SK-N-DZ (cell line): ENCODE measurements at places on chromosomes 3 and 15.

DNA sequence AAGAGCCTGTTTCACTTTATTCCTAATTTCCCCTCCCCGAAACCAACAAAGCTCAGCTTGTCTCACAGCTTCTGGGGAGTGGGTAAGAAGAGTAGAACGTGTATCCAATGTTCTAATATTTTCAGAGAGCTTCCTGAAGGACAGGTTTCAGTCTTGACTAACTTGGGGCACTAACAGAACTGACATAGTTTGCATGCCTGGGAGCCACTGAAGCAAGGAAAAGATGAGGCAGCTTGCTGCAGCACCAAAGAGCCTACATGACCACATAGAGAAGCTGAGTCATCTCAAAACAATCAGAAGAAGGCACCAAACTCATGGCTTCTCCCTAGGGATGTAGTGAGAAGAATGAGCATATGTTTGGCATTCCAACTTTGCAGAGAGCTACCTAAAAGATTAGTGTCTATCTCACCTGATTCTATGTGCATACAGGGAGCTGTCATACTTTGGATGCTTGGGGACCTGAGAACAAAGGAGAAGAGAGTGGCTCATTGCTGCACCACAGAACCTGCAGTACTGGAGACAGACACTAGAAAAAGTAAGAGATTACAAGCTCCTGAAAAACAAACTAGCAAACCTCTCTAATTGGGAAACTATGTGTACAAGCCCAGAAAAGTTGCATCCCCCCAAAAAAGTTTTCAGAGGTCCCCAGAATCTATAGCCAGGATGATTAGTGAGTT, 86.9 kb downstream of the DCLK3 start:
- no peak for DNase-seq

DNA sequence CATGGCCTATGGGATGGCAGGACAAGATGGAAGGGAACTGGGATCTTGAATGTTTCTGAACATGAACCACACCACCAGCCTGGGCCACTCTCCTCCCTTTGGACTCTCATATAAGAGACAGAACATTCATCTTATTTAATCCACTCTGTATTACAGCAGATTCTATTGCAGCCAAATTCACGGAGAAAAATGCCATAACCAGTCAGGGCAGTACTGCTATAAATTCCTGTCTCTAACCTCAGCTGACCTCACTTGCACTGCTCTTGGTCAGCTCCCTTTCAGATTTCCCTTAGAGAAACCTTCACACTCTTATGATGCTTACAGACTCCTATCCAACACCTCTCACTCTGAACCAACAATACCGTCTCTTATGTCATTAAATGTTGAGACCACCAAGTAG, 101.4 kb downstream of the RYK start:
- DNase-seq = no peak

DNA sequence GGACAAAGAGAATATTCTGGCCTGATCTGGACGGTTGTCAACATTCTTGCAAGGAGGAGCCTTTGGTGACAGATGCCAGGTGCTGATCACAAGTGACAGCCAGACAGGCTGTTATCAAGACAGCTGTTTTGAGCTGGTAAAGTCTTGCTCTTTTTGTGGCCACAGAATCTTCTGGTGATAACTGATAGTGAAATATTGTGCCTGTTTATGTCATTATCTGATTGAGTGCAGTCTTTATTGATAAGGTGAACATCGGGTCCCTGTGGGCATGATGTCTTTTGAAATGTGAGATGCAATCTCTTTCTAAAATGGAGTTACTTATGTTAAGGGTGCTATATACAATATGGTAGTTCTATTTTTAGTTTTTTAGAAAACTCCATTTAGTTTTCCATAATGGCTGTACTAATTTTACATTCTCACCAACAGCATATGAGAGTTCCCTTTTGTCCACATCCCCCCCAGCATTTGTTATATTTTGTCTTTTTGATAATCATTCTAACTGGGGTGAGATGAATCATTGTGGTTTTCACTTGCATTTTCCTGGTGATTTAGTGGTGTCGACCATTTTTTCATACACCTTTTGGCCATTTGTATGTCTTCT, 10.7 kb downstream of the CEP63 start:
- peak; percentile 96 for DNase-seq

DNA sequence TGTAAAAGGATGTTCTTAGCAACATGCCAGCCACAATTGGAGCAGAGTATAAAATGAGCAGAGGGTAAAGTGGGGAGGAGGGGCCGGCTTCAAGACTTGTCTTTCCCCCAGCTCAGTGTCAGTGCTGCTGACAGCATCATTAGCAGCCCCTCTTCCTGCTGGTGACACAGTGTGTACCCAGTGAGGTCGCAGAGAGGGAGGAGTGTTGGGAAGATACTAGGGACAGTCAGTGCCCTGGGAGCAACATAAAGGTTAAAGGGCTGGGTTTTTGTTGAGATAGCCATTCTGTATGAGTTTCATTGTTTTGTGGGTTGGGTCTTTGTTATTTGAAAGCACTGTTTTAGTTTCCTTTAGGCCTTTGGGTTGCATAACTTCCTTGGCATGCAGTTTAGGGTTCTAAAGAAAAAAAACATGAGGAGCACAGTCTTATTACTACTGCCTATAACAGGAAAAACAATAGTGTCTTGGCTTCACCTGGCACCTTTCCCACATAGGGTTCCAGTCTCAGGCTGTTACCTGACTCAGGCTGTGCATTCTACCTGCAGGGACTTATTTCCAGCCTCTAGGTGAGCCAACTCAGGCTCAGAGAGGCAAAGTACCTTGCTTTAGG, 94.1 kb upstream of the SKOR1 start:
- DNase-seq = no peak

- no peak for DNase-seq
These were observed 78.7 kb downstream of the KLF13 start for GRCh38 chr15:31405200-31405920.

GRCh38 chr3:143850877-143851276, 2.6 kb upstream of the SLC9A9 start:
- DNase-seq = no peak

- no peak for DNase-seq
These were observed 62.5 kb downstream of the MYO5A start for GRCh38 chr15:52466134-52466701.

DNA sequence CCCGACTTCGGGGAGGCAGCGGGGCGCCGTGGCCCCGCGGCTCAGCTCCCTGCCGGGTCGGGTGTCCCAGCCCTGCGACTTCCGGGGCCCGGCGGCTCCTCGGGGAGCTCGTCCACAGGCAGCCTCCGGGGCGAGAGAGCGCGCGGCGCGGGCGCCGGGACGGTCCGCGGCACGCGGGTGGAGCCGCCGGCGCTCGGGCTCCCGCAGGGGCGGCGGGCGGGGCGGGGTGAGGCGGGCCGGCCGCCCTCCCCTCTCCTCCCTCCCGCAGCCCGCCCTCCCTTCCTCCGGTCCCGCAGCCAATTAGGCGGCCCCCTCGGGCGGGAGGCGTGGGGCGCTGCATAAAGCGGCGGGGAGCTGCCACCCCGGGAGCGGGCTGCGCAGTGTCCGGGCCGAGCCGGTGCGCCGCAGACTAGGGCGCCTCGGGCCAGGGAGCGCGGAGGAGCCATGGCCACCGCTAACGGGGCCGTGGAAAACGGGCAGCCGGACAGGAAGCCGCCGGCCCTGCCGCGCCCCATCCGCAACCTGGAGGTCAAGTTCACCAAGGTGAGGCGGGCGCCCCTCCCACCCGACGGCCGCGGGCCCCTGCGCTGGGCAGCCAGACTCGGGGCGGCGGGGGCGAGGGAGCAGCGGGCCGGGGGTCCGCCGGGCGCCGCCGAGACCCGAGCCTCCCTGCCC, at the start of gene ALDH1A3:
Gene ALDH1A3 (plus strand): TSS at position 368 of the 675 bp plus-strand sequence. CDS start 77 bp downstream, at position 445.
- DNase-seq = no peak

- no peak for DNase-seq
These were observed 20.4 kb upstream of the RIOX2 start for GRCh38 chr3:97992547-97993173.

DNA sequence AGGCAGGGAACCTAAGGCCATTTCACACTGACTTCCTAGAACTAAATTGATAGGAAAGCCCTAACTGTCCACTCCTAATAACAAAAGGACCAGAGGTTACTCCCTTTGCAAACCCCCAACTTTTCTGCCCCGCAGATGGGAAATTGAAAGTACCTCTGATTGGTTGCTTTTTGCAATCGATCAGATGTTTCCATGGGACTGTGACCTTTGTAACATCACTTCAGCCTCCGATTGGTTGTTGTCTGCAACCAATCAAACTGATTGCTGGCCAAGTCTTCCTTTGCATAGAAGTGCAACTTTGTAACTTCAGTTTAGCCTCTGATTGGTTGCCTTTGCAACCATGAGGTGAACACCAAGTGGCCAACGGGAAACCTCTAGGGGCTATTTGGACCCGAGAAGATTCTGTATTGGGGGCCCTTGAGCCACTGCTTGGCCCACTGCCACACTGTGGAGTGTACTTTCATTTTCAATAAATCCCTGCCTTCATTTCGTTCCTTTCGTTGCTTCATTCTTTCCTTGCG, 11.3 kb upstream of the KNL1 start:
- no peak for DNase-seq

DNA sequence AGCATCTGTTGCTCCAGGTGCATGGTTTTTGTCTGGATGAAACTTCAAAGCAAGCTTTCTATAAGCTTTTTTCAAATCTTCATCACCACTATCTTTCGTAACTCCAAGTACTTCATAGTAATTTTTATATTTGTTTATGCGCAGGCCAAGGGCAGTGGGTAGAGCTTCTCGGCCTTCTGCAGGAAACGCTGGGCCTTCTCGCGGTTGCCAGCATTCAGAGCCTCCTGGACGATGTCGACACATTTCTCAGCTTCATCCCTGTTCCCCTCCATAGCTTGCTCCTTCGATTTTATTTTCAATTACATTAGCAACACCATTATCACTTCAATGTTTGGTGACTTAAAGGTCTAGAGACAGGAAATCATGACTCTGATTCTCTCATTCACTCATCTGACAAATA, 20.2 kb downstream of the DENND4A start:
- DNase-seq = no peak

DNA sequence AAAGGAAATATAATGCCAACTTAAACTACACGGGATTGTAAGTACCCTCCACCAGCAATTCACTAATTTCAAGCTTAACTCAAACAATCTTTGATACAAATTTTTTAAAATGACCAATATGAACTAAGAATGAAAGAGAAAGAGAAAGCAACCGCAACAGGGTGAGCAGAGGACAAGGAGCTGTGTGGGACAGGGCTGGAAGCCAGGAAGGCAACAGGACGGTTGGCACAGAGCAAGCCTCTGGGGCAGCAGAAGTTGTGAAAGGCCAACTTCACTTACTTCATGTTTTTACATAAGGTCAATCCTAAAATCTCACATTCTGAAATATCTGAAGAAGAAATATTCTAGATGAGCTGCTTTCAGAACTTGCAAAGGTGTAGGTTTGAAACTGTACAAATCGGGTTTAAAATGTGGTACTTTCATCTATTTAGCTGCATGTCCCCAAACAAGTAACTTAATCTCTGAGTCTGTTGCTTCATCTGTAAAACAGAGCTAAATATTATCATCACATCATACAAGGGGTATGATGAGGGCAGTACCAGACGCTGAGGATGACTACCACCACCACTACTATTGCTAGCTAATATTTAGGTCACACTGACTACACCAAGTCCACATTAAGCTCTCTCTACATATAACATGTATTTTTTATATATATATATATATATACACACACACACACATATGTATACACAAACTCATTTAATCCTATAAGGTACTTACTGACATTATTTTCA, 101.7 kb downstream of the IGSF11 start:
- no peak for DNase-seq

GRCh38 chr3:98233468-98233867, 30.6 kb upstream of the OR5H6 start:
- no peak for DNase-seq

GRCh38 chr3:12977117-12977808, 96.0 kb downstream of the IQSEC1 start:
- DNase-seq = no peak

DNA sequence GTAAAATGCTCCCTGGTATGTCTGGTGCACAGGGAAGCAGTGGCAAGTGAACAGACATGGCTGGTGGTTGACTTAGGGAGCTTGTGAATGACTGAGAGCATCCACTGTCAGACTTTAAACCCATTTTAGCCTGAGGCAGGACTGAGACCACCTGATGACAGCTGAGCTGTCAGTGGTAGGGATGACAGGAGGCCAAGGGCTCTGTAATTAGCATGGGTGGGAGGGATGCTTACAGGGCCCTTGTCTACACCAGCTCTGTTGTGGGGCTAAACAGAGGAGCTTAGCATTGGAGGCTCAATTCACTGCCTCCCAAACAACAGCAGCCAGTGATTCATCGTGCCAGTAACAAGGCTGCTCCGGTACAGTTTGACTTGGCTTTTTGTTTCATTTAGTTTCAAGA, 169.4 kb downstream of the CHST2 start:
- DNase-seq = no peak

DNA sequence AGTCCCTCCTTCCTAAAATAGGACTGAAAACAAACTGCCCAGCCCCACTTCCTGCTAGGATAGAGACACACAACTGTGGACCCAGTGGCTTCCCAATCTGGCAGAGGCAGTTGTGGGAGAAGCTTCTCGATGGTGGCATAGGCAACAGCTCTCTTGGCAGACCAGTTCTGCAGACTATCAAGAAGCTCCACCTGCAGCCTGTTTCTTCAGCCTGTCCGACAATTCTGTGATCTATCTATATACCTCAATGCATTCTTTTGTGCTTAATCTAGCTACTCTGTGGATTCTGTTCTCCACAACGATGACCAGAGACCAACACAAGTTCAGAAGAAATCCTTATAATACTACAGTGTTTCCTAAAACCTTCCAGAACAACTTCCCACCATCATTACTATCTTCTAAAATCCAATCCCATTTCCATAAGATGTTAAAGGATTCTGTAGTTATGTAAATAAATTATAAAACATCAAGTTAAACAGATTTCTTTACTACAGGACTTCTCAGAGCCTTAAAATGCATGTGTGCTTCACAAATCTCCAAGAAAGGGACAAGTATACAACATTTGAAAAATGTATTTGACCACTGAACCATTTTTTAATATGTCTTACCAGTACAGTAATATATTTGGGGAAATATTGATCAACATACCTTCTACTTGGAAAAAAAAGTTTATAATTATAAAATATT, 57.7 kb downstream of the IGF2BP2 start:
- DNase-seq = no peak

- DNase-seq = no peak
These were observed 368.7 kb upstream of the TBL1XR1 start for GRCh38 chr3:177565981-177566380.

DNA sequence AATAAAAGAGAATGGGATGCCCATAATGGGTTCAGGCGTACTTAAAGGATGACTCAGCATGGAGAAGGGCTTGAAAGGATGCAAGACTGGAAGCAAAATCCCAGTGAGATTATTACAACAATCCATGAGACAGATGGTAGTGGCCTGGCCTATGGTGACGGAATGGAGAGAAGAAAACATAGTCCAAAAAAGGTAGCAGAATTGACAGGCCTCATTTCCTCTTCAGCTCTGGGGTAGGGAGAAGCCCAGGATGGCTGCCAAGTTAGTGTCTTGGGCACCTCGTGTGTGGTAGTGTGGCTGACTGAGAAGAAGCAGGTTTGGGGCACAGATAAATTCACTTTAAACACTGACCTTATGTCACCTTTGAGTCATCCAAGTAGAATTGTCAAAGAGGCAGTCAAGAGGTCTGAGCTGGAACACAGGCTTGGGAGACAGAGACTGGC, 18.1 kb downstream of the MB21D2 start:
- no peak for DNase-seq

GRCh38 chr15:90071220-90071807, 31.0 kb downstream of the IDH2 start:
- peak; percentile 77 for DNase-seq

- no peak for DNase-seq
These were observed 50.7 kb downstream of the XYLB start for GRCh38 chr3:38397320-38397719.

- DNase-seq = no peak
These were observed 427.5 kb downstream of the PDCD6IP start for GRCh38 chr3:34225821-34226366.

GRCh38 chr3:125010393-125010792, 45.4 kb downstream of the HEG1 start:
- no peak for DNase-seq
